Muscle of leg (tissue), 16 donors: ENCODE measurements at places on chromosomes 11 and 22. TPM values are rescaled to one million over a fixed set of nuclear protein-coding genes. Genes with fewer than 3 reads are reported as not detected.

- H3K27me3 ChIP-seq = no peaks in the 10 kb centered on the region
- DNase-seq = no peak
- H3K4me1 ChIP-seq = no peaks in the 10 kb centered on the region
- no peaks in the 10 kb centered on the region for H3K36me3 ChIP-seq
- H3K4me3 ChIP-seq = no peak overlapping the region
Measured at GRCh38 chr11:115249061-115249578, 255.1 kb downstream of the CADM1 start.

DCDC1 gene
- 0.18 TPM for total RNA-seq

GRCh38 chr11:90668502-90668901 lies 445.7 kb upstream of the CHORDC1 start:
- H3K27ac ChIP-seq = no peak overlapping the region
- H3K4me1 ChIP-seq = no peaks in the 10 kb centered on the region
- no peak overlapping the region for H3K4me3 ChIP-seq
- no peak for DNase-seq

TUB gene
- 16.7 TPM for total RNA-seq

DNA sequence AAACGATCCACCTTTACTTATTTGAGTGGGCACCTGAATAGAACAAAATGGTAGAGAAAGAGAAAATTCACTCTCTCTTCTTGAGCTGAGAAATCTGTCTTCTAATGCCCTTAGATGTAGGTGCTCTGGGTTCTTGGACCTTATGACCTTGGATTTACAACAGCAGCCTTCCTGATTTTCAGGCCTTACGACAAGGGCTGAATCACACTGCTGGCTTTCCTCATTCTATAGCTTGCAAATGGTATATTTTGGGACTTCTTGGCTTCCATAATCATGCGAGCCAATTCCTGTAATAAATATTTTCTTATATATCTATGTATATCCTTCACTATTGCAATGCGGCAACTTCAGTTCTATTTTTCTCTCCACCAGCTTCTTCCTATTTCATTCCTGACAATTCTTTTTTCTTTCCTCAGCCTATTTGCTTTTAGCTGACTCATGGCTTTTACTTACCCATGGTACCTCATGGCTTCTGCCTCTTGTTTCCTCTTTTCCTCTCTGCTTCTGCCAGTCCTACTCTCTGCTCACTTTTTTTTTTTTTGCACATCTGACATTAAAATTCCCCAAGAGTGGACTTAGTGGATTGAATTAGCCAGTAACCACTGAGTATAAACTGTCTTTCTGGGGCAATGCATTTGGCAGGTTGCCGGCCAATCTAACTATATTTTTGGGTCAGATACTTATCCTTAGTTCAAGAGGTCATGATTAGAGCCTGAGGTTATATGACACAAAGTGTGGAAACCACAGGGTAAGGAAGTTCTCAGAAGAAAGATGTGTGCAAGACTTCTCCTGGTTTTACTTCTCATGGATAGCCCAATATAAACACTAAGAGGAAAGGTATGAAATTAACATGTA lies 359.5 kb downstream of the TMEM135 start:
- H3K27me3 ChIP-seq = no peaks in the 10 kb centered on the region
- no peak overlapping the region for H3K4me3 ChIP-seq
- no peak overlapping the region for H3K27ac ChIP-seq
- peak; percentile 18 for DNase-seq

DNA sequence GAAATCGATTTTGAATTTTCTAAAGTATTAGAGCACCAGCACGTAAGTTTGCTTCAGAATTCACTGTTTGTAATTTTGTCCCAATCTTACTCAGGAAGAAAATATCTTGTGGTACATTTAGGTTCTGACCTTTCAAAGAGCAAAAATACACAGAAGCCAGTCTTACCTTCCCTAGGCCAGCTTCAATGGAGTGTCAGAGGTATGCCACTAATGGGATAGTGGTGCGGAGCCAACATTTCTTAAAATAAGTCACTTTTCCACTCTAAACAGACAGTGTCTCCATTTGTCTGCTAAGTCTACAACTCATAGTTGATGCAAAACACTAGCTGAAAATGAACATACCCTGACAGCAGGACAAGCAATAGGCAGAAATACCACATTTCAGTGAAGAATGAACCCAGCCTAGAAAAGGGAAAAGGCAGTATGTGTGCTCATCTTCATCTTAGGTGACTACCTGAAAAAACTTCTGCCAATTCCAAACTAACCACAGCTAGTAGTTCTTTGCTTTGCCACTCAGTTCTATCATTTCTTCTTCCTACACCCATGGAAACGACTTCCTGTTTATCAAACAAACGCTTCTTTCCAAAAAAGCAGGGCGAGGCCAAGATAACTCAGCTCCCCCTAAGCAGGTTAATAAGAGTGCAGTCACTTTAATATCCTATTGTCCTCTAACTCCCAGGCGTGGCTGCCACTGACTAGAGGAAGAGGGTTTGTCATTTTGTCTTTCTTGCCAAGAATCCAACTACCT lies 94.0 kb upstream of the APOA1 start:
- no peak overlapping the region for H3K4me3 ChIP-seq
- H3K27ac ChIP-seq = peak overlapping the region; percentile 60
- H3K36me3 ChIP-seq = no peaks in the 10 kb centered on the region
- peaks cover 10% of the 10 kb centered on the region for H3K4me1 ChIP-seq
- H3K27me3 ChIP-seq = no peaks in the 10 kb centered on the region

RAG1 gene
- total RNA-seq = 5.8 TPM

KCTD14 gene
- total RNA-seq = 0.89 TPM

TBC1D22A gene
- 8.0 TPM for total RNA-seq

POU2F3 gene
- 0.13 TPM for total RNA-seq

GPHA2 gene
- not detected for total RNA-seq

GRCh38 chr11:117670443-117670842 lies 126.6 kb downstream of the DSCAML1 start:
- H3K27me3 ChIP-seq = peaks cover 10% of the 10 kb centered on the region
- H3K4me3 ChIP-seq = no peak overlapping the region
- no peaks in the 10 kb centered on the region for H3K36me3 ChIP-seq
- peaks cover 3% of the 10 kb centered on the region for H3K4me1 ChIP-seq
- no peak overlapping the region for H3K27ac ChIP-seq

- H3K4me1 ChIP-seq = peaks cover 23% of the 10 kb centered on the region
- no peak for DNase-seq
- no peaks in the 10 kb centered on the region for H3K36me3 ChIP-seq
- no peaks in the 10 kb centered on the region for H3K27me3 ChIP-seq
- no peak overlapping the region for H3K27ac ChIP-seq
Measured at GRCh38 chr11:12536566-12536965, 137.7 kb upstream of the TEAD1 start.

DNA sequence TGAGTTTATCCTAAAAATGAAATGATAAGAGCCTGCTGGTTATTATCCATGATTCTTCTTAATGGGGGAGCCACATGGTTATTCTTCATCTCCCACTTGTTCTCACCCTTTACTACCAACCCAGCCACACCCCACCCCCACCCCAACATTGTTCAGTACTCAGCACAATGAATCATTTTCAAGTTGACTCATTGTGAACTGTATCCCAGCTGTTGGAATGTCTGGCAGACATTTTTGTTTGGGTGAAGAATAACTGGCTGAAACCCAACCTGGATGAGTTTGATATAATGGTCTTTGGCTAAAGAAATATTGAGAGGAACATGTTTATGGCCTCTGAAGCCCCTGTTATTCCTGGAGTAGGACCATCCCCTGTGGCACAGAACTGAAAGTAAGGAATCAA lies 136.2 kb downstream of the ELP4 start:
- peak; percentile 25 for DNase-seq
- H3K27ac ChIP-seq = no peak overlapping the region
- H3K4me1 ChIP-seq = no peaks in the 10 kb centered on the region

GRCh38 chr11:119723243-119723951 lies 5.6 kb downstream of the NECTIN1 start:
- peaks cover 16% of the 10 kb centered on the region for H3K27me3 ChIP-seq
- peaks cover 66% of the 10 kb centered on the region for H3K4me1 ChIP-seq
- no peak for DNase-seq
- H3K27ac ChIP-seq = no peak overlapping the region

GRCh38 chr22:49161002-49161850 lies 666.4 kb downstream of the BRD1 start:
- DNase-seq = no peak
- no peaks in the 10 kb centered on the region for H3K36me3 ChIP-seq
- peaks cover 9% of the 10 kb centered on the region for H3K27me3 ChIP-seq
- no peak overlapping the region for H3K27ac ChIP-seq
- no peaks in the 10 kb centered on the region for H3K4me1 ChIP-seq
- H3K4me3 ChIP-seq = no peak overlapping the region

DNA sequence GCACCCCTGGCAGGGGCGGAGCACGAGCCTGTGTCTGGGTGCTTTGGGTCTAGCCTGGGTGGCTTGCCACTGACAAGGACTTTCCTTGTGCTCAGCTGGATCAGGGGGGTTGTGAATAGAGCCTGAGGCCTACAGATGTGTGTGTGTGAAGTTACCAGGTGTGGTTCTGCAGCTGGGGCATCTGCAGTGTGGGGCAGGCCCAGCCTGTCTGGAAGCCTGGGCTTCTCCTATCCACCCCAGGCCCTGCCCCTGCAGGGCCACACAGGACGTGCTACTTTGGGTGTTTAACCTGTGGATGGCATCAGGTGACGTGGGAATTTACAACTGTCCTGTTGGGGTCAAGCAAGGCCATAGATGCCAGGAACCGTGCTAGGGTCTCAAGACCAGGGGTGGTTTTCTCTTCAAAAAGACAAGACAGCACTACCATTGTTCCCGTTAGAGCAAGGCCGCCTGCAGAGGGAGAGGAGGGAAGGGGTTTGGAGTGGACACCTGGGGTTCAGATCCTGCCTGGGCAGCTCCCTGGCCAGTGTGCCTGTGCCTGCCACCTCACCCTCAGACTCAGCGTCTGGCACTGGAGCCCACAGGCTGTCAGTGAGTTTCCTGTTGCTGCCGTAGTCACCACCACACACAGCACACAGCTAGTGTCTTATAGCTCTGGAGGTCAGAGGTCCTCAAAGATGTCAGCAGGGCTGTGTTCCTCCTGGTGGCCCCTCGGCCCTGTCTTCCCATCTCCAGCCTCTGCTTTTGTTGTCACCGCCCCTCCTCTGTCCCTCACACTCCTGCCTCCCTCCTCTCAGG lies 31.6 kb downstream of the CTTN start:
- no peak overlapping the region for H3K27ac ChIP-seq
- H3K36me3 ChIP-seq = peaks cover 82% of the 10 kb centered on the region
- H3K27me3 ChIP-seq = no peaks in the 10 kb centered on the region
- H3K4me1 ChIP-seq = peaks cover 5% of the 10 kb centered on the region
- DNase-seq = no peak

PDGFD gene
- 25.7 TPM for total RNA-seq

DNA sequence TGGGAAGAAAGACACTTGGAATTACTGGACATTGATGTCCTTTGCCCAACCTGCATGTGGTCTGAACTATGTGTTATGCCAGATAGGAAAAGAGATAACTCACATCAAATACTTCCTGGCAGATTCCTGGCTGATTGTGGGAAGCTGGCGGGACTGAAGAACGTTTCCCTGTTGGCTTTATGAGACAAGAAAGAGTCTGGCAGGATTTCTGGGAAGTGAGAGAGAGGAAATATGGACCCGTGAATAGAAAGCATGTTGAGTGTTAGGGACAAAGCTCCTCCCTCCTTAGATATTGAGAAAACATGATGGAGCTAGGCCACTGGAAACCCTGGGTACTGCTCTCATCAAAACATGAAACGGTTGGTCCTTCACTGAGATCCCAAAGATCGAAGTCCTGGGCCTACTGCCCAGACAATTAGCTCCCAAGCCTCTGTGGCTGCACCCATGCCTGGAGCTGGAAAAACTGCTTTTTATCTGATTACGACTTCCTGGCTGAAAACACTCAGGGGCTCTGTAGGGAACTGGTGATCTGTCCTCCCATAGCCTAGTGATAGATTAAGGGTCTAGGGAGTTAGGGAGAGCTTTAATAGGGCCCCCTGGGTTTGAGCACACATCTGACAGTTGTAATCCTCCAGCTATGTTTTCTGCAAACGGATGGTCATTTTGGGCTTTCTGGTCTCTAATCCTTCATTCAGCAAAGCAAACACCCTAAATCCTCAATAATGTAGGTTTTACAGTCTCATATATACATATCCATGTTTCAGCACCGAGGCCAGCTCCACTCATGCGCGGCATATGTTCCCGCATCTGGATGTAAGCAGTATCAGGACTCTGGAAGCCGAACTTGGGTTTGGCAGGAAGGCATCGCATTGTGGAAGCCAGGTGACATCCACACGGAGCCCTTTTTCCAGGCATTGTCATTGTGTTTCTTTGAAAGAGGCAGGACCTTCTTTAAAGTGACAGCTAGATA lies 6.1 kb upstream of the B3GAT1 start:
- peaks cover 47% of the 10 kb centered on the region for H3K27me3 ChIP-seq
- H3K4me3 ChIP-seq = no peak overlapping the region
- no peak overlapping the region for H3K27ac ChIP-seq
- H3K36me3 ChIP-seq = no peaks in the 10 kb centered on the region

DNA sequence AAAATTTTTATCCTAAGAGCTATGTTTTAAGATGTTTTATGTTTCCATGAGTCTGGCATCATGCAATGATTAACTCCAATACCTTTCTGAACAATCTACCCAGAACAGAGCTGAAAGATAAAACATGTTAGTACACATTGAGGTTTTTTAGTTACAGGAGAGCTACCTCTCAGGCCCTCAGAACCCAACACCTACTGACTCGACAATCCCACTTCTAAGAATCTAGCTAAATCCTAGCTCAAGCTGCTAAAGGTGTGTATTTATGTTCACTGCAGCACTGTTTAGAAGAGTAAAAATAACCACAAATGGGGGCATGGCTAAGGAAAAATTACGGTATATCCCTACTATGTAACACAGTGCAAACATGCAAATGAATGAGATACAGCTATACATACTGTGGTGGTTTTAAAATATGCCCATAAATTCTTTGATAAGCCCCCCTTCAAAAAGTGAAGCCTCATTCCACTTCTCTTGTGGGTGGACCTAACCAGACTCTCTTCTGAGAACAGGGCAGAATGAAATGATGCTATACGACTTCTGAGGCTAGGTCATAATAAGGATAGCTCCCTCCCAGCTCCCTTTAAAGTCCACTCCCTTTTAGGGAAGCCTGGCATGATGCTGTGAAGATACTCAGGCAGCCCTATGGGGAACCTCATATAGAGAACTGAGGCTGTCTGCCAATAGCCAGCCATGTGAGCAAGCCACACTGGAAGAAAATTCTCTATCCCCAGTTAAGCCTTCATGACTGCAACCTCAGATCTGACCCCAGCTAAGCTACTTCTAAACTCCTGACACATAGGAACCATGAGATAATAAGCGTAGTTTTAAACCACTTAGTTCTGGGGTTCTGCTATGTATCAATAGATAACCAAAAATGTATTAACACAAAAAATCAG lies 29.5 kb downstream of the TMEM123 start:
- H3K4me1 ChIP-seq = peaks cover 18% of the 10 kb centered on the region
- no peaks in the 10 kb centered on the region for H3K27me3 ChIP-seq
- peak overlapping the region; percentile 31 for H3K27ac ChIP-seq
- no peaks in the 10 kb centered on the region for H3K36me3 ChIP-seq
- peak; percentile 55 for DNase-seq

- H3K4me3 ChIP-seq = no peak overlapping the region
- H3K27ac ChIP-seq = no peak overlapping the region
- peaks cover 5% of the 10 kb centered on the region for H3K36me3 ChIP-seq
- peak; percentile 48 for DNase-seq
- no peaks in the 10 kb centered on the region for H3K27me3 ChIP-seq
- no peaks in the 10 kb centered on the region for H3K4me1 ChIP-seq
Measured at GRCh38 chr11:83249972-83250593, 36.1 kb downstream of the CCDC90B start.

PICALM gene
- 171 TPM for total RNA-seq
